ENCODE measurements at places on chromosomes 7 and 10. TPM values are rescaled to one million over a fixed set of nuclear protein-coding genes. Genes with fewer than 3 reads are reported as not detected.

The MCM10 gene
- 1.9 TPM for polyA plus RNA-seq

GRCh38 chr10:95785317-95785716 lies 29.4 kb downstream of the ENTPD1 start:
- no peak for DNase-seq

The PVRIG gene
- 1.0 TPM for polyA plus RNA-seq

The COL17A1 gene
- polyA plus RNA-seq, result 13.9 TPM

DNA sequence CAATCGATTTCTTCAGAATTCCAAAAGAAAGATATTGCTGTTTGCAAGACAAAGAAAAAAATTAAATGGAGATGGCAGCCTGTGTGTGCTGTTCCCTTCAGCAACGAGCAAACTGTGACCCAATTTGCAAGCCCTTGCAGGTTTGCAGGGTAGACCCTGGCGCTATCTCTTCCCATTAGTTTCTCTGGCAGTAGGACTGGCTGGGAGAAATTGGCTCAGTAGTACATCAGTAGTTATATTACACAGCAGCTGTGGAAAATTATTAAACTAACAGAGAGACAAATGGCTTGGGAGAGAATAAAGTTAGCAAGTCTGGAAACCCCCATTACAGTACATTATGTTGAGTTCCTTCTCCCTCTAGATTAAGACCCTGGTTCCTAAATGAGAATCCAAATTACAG lies 116.4 kb upstream of the ITGB1 start:
- no peak for DNase-seq

DNA sequence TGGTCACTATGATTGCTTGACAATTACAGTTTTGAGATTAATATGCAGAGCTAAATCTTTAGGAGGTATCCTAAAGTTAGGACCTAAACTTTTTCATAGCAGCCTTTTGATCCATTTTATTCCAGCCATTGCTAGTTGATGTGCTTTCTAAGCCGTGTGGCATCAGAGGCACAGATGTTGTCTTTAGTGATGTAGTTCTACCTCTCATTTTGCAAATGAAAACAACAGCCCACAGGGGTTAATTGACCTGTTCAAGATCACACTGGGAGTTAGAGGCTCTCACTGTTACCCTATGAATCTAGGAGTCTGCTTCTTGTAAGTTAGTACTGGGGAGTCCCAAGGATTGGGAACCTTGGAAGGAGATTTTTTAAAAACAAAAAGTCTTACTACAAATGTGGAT lies 10.6 kb downstream of the AUTS2 start:
- no peak for DNase-seq

GRCh38 chr7:116583653-116584052 lies 58.8 kb downstream of the CAV1 start:
- peak; percentile 22 for DNase-seq

DNA sequence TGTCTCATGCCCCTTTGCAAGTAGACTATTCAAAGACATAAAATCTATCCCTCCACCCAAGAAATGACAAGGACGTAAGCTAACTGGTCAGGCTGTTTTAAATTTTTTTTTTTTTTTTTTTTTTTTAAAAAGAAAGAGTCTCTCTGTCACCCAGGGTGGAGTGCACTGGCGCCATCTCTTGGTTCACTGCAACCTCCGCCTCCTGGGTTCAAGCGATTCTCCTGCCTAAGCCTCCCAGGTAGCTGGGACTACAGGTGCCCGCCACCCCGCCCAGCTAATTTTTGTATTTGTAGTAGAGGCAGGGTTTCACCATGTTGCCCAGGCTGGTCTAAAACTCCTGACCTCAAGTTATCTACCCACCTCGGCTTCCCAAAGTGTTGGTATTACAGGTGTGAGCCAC lies 11.2 kb downstream of the TRA2A start:
- no peak for DNase-seq

The UBTD1 gene
- 7.0 TPM for polyA plus RNA-seq

The MAPK8 gene
- polyA plus RNA-seq, result 21.7 TPM
